ENCODE measurements at places on chromosomes 5 and 9. TPM values are rescaled to one million over a fixed set of nuclear protein-coding genes. Genes with fewer than 3 reads are reported as not detected.

- no peak for DNase-seq
Observed at GRCh38 chr9:116320290-116320689, 166.7 kb downstream of the PAPPA start.

GRCh38 chr9:76787677-76788076 is 23.4 kb downstream of the PCA3 start:
- DNase-seq = no peak

CARD9 gene
- 0.13 TPM for total RNA-seq

DNA sequence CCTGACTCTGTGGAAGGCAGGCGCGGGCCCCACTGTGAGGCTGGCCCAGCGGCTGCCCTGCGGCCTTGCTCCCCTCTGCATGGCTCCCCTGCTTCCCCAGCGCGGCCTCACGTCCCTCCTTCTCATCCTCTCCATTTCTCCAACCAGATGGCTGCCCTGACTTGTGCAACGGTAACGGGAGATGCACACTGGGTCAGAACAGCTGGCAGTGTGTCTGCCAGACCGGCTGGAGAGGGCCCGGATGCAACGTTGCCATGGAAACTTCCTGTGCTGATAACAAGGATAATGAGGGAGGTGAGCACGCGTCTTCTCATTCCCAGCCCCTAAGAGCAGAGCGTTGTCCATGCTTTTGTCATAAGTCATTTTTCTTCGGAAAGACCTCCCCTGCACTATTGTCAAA is 129.0 kb upstream of the WWC1 start:
- no peak for DNase-seq

- DNase-seq = no peak
Observed at GRCh38 chr9:83296123-83296522, 233.2 kb upstream of the RASEF start.

Data from dermis microvascular lymphatic vessel endothelial cell (primary cell).